ENCODE measurements at places on chromosomes 11 and 22. TPM values are rescaled to one million over a fixed set of nuclear protein-coding genes. Genes with fewer than 3 reads are reported as not detected.

Gene ISX
- total RNA-seq, result not detected

GRCh38 chr11:66278363-66279091 lies 552 bp downstream of the CNIH2 start:
- H3K36me3 ChIP-seq, result peaks cover 22% of the 10 kb centered on the region
- no peaks in the 10 kb centered on the region for H3K4me1 ChIP-seq
- H3K27ac ChIP-seq, result no peak overlapping the region
- DNase-seq, result no peak

DNA sequence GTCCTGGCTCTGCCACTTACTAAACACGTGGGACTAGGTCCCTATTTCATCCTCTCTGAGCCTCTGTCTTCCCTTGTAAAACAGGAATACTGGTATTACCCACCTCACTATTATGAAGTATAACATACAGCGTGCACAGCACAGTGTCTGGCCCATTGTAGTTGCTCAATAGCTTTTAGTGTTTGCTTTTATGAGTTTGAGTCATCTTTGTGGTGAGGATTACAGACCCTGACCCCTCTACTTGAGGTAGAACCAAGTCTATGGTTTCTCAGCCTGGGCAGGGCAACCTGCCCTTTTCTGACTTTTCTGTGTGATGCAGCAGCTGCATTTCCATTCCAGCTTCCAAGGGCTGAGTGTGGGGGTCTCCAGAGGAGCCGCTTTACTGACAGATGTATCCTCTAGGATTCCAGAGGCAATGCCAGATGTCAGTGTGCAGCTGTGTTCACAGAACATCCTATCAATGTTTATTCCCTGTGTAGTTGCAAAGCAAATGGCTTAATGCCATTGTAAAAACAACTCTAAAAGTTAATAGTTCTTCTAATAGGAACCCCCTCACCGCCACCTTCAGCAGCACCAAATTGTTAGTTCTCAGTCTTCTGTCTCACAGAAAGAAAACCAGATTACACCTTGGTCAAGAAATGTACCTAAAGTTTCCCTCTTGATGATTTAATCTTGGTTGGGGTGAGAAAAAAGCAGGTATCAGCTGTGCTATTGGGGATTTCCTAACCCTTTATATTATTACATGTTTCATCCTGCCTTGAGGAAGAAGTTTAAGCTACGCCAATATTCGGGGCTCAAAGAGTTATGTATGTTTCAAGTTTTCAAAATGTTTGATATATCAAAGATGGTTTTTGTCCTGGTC lies 16.8 kb downstream of the PRR5L start:
- no peaks in the 10 kb centered on the region for H3K4me1 ChIP-seq
- no peaks in the 10 kb centered on the region for H3K36me3 ChIP-seq
- H3K27ac ChIP-seq, result no peak overlapping the region
- no peak overlapping the region for H3K4me3 ChIP-seq
- no peak for DNase-seq

DNA sequence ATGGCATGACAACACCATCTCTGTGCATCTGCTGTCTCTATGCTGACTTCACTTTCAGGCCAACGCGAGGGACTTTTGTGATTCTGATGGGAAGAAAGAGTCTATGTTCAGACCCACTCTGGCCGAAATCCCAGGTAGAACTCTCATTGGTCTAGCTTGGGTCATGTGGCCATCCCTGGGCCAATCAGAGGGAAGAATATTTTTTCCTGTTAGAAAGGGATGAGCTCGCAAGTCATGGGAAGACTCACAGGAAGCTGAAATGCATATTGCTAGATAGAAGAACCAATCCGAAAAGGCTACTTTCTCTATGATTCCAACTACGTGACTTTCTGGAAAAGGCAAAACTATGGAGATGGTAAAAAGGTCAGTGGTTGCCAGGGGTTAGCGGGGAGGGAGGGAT lies 56.0 kb upstream of the LINC01488 start:
- H3K4me3 ChIP-seq, result no peak overlapping the region
- DNase-seq, result no peak
- H3K27ac ChIP-seq, result no peak overlapping the region
- H3K4me1 ChIP-seq, result no peaks in the 10 kb centered on the region
- no peaks in the 10 kb centered on the region for H3K36me3 ChIP-seq

Data from endothelial cell of umbilical vein (primary cell).